ENCODE measurements at places on chromosomes 6 and 20.

- DNase-seq: no peak
These were observed 38.6 kb upstream of the B3GAT2 start for GRCh38 chr6:70995411-70995810.

DNA sequence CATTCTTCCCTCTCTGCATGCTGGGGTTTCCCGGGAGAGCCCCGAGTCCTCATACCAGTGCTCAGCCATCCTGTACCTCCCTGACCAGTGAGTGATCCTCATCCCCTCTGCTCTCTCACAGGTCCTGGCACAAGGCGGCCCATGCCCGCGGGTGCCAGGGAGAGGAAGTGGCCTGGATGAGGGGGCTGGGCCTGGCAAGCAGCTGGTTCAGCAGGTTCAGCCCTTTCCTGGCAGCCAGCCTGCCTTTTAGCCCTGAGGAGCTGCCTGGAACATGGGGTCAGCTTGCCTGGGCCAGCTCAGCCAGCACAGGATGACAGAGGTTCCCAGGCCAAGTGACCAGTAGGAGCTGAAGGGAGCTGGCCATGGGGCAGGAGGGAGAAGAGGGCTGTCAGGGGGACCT, 10.9 kb downstream of the MOCS1 start:
- DNase-seq: no peak

GRCh38 chr6:164924674-164925073, 384.7 kb downstream of the C6orf118 start:
- DNase-seq: no peak

DNA sequence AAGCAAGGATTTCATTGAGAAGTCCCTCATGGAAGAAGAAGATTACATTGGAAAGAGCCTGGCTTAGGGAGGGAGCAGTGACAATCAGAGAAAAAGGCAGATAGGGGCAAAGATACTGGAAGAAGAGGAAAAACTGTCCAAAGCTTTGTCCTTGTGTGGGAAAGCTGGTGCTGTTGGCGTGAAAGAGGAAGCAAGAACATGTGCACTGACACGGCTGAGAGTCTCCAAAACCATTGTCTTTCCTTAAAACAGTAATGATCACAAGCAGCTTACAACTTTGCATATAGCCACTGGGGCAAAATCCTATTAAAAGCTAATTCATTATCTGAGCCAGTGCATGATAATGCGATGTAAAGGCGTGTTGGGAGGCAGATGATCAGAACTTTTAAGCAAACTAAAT, 85.1 kb upstream of the ESR1 start:
- no peak for DNase-seq

DNA sequence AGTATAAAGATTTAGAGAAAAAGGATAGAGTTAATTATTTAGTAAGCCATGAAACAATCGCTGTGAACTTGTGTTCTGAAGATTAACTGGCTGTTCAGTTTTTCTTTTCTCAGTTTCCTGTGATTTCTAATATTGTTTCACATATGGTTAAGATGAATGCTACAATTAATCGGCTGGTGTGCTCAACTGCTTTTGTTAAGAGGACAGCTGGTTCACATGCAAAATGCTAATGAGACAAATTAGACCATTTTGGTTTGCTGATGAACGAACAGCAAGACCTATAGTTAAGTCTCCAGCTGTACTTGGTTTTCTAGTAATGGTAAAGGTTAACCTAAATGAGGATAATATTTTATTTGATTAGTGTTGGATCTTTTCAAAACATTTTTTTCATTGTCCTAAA, 10.8 kb upstream of the NHSL1 start:
- no peak for DNase-seq

GRCh38 chr6:24959319-24959718, 23.6 kb upstream of the RIPOR2 start:
- DNase-seq: no peak

- no peak for DNase-seq
These were observed 960 bp downstream of the ATP9A start for GRCh38 chr20:51766994-51767866.

DNA sequence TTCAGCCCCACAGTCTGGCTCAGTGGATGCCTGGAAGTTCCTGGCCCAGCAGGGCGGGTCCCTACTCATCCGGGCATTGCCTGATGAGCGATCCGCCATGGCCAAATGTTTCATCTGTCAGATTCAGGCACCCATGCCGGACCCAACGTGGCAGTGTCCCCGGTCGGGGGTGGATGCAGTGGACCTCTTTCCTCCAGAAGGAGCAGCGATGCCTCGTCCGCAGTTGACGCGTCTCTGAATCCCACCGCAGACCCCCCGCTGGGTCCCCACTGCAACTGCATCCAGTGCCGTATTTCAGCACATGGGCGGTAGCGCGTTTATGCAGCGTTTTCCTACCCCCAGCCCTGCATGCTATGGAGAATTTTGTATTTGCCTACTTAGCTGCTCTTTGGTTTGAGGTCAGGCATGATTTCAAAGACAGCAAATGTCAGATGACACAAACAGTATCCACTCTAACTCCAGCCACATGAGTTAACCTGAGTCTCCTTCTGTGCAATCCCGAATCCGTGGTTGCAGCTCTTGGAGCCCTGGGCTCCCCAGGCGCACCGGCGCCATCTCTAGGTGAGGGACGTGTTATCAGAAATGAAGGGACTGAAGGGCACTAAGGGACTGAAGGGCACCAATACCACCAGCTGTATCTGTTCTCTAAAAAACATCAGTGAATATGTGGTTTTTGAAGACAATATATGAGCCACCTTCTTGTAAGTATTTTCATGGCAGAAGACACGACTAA, 72.6 kb upstream of the THBS2 start:
- DNase-seq: no peak

DNA sequence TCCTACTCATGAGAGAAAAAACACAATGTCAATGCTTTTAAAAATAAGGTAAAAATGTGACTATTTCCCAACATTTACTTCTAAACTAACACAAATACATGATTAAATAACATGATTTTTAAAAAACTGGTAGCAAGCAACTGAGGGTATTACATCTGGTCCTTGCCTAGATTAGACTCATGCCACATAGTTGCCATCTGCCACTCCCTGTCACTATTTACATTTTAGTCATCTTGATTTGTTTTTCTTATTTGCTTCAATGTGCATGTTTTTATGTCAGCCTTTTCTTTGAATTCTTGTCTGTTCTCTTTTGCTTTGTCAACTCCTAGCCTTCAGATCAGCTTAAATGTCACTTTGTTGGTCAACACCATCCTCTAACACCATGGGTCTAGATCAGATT, 207.0 kb upstream of the SIM1 start:
- no peak for DNase-seq

- no peak for DNase-seq
These were observed 47.6 kb downstream of the PPP1R3G start for GRCh38 chr6:5132731-5133130.

GRCh38 chr20:45191926-45192325, 14.9 kb upstream of the SEMG1 start:
- DNase-seq: no peak
